Activated CD4-positive, CD25-positive, alpha-beta regulatory T cell treated with anti-CD3 and anti-CD28 coated beads, Interleukin-2, amount 50 U/mL, for 16 hours (primary cell): ENCODE measurements at places on chromosomes 11 and 22.
A peak's percentile ranks its signal among the peaks of the same experiment; 100 is the strongest.

DNA sequence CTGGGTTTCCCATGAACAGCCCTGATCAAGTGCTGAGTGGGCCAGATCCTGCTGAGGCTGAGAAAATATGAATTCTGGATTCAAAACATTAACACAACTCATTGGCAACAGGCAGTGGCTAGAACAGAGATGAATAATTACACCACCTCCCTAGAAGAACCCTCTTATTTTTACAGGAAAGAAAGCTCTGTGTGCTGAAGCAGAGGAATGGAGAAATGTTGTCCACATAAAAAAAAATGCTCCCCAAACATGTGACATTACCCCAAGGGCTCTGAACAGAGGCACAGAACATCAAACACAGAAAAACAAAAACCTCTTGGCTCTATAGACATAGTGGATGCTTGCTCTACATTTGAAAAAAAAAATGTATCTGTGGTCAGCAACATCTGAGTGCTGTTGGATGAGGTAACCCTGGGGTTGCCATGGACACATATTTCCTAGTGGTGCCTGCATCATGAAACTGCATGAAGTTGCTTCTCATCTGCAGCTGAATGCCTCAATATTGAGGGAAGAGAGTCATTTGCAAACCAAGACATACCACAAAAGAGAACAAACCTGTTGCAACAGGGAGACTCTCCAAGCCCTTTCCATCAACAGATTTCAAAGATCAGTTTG, 98.8 kb downstream of the SNX19 start:
- DNase-seq, result no peak

- DNase-seq, result peak; percentile 36
These were observed 14.5 kb upstream of the MS4A7 start for GRCh38 chr11:60363542-60364470.

GRCh38 chr11:33375688-33376311, 118.6 kb downstream of the HIPK3 start:
- no peak for DNase-seq

DNA sequence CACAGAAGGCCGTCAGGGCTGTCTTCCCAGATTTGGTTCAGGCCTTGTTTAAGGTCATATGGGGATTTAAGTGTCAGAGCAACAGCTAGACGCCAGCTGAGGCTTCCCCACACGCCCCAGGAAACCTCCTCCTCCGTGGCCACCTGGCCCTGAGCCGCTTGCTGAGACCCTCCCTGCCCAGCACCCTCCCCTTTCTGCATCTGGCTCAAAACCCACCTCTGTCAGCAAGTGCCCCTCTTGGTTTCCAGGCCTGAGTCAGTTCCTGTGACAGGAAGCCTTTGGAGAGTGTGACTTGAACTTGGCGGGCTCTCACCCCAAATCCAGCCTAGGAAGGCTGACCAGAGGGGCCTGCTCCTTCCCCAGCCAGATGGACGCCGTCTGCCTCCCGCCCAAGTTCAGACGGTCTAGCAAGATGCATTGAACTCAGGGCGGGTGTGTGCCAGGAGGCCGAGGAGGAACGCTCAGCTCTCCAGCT, 561 bp downstream of the FXYD2 start:
- no peak for DNase-seq

- DNase-seq, result no peak
These were observed 32.5 kb upstream of the ZBTB44 start for GRCh38 chr11:130347261-130347660.

DNA sequence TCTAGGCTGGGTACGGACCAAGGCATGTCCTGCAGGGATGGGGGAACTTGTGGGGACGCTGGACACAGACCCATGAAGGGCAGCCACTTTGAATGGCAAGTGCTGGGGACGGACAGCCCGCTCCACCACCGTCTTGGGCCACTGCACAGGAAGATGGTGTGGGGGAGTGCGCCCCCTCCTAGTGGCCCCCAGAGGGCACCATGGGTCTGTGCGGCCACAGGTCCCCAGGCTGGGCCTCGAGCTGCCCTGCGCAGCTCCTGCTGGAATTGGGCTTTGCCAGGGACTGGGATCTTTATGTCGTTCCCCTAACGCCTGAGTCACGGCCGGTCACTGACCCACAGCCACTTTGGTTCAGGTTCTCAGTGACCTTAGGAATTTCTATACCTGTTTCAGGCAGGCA, 44.4 kb downstream of the NAT10 start:
- no peak for DNase-seq

DNA sequence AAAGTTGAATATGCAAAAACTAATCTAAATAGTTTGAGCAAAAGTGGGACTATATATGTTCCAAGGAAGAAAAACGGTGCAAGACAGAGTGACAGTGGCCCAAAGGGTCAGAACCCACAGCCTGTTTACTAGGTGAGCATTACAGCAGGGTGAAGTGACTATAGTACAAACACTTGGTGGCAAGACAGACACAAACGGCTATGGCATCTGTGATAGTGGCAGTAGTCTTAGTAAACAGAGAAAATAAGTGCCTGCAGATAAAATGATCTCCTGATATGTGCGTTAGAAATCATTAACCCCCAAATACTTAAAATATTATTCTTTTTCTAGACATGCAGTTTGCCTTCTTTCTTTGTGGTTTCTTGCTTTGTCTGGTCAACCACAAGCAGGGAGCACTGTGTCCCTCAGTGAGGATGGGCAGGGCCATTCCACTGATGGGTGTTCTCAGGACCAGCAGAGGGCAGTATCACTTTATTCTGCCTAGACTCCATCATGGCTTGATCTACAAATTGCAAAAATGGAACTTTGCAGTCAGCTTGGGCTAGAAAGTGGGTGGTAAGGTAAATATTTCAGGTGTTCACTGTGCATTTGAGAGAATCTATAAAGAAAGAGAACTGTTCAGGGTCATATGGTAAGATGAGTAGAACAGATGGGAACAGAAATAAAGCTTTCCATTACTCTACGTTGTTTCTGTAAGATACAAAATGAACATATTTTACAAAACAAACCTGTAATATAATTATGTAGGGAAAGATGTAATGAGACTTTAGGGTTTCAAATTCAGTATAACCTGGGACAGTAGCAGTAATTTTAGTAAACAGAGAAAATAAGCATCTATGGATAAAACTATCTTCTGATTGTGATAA, 198.2 kb downstream of the SWAP70 start:
- peak; percentile 6 for DNase-seq

DNA sequence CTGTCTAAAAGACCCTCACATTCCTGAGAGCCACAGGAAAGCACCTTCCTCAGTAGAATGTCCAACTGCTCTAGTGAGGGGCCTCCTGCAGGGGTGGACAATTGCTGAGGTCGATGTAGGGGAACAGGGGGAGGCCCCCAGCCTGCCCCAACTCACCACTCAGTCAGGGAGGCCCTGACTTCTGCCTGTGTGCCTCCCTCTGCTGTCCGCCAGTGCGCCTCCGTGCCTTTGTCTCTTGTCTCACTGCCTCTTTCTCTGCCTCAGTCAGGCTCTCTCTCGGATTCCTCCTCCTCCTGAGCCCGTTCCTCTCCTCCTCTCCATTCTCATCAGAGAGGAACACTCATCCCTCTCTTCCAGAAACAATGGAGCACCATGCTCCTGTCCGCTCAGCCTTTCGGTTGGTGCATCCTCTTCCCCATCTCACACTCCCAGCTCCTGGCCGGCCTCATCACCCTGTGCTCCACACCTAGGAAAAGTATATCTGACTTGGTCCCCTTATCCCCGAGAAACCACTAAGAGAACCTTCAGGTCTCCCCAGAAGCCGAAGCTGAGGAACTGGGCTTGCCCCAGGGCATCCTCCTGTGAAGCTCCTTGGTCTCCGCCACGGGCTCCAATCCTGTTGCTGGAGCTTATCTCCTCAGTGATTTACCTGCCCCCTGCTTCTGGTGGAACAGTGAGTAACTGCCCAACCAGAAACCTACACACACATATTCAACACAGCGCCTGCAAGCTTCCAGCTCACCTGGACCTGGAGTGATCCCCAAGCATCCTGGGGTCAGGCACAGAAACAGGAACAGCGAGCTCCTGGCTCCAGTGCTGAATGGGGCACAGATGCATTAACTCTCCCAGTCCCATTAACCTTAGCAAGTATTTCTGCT, 2.3 kb downstream of the B3GAT1 start:
- DNase-seq, result no peak

DNA sequence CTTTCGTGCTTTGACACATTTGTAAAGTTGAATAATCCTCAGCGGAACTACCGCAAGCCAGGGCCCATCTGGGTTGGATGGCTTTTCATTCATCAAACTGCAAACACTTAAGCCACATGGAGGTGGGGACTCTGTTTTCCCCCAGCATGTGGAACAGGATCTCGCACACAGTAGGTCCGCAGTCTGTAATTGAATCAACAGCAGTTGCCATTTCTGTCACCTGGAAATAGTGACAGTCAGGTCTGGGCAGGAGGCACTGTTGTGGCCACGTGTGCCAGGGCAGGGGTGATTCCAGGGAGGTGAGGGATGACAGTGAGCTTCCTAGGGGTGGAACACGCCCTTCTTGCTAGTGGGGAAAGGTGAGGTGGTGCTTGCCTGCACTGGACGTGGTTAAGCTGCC, 50.7 kb upstream of the ANO1 start:
- DNase-seq, result no peak

DNA sequence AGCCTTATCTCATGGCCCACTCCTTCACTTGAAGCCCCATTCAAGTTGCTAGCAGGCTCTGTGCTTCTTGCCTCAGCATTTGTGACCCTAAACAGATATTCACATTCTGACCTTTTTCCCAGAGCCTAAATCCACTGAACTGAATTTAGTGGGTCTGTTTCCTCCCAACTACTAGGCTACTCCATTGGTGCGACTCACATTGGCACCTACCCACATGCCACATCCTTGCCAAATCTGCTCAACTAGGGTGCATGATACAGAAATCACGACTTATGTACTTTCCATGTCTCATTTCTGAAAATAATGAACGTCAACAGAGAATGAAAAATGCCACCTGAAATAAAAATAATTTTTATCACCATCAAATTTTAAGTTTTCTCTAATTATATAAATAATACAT, 8.4 kb upstream of the MMP12 start:
- DNase-seq, result no peak

GRCh38 chr11:69919659-69920344, 100.6 kb upstream of the FGF3 start:
- DNase-seq, result no peak

GRCh38 chr11:473962-474785, 24.1 kb downstream of the PTDSS2 start:
- DNase-seq, result no peak

DNA sequence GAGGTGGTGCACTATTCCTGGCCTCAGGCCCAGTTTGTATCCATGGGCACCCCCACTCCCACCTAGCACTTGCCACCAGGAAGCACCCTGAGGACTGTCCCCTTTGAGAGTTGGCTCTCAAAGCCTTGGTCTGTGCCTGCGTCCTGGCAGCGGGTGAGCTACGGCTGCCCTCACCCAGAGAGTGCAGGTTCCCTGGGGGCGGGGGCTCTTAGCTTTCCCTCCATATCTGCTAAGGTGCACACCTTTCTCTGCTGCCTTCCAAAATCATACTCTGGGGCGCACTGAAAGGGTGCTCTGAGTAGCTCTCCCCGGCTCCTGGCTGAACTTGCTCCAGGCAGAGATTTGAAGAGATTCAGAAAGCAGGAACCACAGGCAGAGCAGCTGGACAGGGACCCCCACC, 7.1 kb downstream of the KCNQ1 start:
- DNase-seq, result no peak

- DNase-seq, result no peak
These were observed 6.4 kb upstream of the LZTR1 start for GRCh38 chr22:20975541-20976290.

- DNase-seq, result no peak
These were observed 103.0 kb downstream of the C11orf58 start for GRCh38 chr11:16841481-16841880.

DNA sequence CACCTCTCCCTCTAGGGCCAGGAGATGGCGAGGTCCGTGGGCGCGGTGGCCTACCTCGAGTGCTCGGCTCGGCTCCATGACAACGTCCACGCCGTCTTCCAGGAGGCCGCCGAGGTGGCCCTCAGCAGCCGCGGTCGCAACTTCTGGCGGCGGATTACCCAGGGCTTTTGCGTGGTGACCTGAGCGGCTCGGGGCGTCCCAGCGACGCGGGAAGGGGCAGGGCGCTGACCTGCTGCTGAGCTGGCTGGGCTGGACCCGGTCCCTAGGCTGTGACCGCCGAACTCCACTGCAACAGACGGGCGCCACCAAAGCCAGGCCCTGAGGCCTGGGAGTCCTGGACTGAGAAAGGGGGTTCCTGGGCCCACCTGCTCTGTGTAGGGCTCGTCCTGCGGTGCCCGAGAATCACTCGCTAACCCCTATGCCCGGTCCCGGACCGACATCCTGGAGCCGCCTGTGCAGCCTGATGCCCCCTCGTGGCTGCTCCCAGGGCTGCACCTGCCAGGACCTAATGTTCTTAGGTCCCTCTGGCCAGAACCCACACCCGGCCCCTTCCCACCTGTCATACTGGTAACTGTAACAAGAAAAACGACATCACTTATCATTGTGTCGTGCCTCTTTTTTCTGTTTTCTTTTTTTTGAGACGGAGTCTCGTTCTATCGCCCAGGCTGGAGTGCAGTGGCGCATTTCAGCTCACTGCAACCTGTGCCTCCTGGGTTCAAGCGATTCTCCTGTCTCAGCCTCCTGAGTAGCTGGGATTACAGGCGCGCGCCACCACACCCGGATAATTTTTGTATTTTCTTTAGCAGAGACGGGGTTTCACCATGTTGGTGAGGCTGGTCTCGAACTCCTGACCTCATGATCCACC, 15.0 kb downstream of the RHOD start:
- DNase-seq, result peak; percentile 36

DNA sequence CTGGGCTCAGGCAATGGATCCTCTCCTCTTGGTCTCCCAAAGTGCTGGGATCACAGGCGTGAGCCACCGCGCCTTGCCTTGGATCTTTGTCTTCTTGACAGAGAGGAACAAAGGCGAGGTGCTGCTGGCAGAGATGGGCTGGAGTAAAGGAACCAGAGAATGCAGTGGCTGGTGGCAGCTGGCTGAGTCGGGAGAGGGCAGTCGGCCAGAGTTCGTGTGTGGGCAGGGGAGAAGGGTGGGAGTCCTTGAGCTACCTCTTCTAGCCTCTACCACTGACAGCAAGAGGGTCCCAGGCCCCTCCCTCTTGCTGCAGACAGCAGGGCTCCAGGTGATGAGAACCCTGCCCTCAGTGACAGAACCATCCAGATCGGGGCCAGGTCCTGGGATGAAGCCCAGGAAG, 86.2 kb upstream of the LINC01488 start:
- no peak for DNase-seq

DNA sequence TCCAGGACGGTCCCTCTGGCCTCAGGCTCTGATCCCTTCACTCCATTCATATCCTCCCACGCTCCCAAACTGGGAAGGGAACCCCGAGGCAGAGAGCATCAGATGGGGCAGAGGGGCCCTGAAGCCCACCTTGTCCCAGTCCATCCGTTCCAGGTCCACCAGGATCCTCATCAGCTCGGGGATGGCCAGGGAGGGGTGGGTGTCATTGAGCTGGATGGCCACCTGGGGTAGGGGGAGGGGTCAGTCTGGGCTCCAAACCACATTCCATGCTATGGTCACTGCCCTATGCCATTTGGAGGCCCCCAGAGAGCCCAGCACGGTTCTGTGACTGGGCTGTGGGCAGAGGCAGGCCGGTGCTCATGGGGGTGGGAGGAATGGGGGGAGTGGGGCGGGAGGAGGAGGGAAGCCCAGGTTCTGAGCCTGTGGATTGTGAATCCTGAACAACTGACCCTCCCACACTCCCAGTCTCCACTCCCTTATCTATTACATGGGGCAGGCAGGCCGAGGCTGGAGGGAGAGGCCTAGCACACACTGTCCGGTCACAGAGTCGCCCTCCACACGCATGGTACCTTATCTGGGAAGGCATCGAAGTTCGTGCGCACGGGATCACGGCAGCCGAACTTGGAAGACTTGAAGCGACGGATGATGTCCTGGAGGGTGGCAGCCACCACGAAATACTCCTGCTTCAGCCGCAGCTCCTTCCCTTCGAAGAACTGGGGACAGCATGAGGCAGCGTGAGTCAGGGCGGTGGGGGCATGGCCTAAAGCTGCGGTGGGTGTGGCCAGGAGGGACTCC, 5.5 kb downstream of the PYGM start:
- no peak for DNase-seq
